Stimulated activated naive CD8-positive, alpha-beta T cell treated with anti-CD3 and anti-CD28 coated beads, Interleukin-15, amount 100 ng/mL, for 72 hours (primary cell): ENCODE measurements at places on chromosomes 2 and 18.

GRCh38 chr2:154452906-154453493, 245.5 kb upstream of the KCNJ3 start:
- no peak for DNase-seq

DNA sequence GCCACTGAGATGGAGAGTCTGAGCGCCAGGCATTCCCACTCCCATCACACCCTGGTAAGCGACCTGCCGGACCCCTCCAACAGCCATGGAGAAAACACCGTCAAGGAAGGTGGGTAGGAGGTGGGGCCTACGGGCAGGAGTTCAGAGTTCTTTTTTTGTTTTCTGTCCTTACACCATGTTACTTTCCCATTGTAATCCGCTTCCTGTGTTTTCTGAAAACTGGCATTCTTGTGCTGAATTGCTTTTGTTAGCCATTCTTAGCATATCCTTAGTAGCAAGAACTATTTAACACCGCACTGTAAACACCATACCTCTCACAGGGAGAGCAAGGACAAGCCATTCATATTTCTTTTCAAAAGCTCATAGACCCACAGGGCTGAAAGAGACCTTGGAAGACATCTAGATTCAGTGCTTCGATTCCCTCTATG, 46.2 kb downstream of the UNC80 start:
- DNase-seq = no peak

- no peak for DNase-seq
Measured at GRCh38 chr2:26064846-26065245, 31.0 kb downstream of the RAB10 start.

GRCh38 chr2:234981197-234982095, 29.6 kb downstream of the SH3BP4 start:
- no peak for DNase-seq

DNA sequence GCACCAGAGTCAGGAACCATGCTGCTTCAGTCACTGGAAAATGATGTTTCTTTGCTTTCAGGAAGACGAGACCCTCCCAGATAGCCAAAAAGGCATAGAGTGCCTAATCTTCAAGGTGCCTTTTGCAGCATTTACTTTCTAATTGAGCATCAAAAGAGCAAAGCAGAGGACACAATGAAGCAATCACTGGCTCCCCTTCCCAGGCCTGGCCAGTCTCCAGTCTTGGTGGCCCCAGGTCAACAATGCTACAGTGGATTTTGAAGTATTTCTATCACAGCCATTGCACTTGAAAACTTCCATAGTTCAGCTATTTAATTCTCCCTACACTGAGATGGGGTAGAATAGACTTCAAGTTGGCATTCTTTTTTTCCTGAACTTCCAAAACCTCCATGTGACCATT, 15.4 kb downstream of the ZBTB7C start:
- DNase-seq = no peak

DNA sequence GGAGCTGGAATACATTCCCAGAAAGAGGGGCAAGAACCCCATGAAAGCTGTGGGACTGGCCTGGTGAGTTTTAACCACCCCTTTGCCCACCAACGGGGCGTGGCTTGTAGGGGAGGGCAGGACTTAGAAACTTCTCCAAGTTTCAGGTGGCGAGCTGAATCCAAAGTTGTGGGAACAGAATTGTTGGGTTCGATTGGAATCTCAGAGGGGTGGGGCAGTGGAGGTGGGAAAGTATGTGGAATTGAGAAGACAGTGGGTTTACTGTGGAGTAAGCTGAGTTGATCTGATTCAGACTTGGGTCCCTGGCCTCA, 1.1 kb downstream of the PNKD start:
- DNase-seq = no peak

DNA sequence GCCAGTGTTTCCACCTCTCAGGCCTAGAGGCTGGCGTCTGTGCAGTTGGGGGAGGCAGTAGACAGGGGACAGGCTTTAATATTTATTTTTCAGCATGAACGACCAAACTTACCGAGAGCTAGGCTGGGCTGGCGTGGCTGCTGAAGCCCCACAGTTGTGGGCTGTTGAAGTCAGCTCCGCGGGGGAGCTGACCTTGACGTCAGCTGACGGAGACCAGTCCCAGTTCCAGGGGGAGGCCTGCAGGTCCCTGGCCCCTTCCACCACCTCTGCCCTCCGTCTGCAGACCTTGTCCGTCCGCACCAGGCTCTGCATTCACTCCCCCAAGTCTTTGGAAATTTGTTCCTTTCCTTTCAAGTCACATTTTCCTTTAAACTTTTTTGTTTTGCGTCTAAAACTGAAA, 33.4 kb upstream of the TUBA3E start:
- no peak for DNase-seq

DNA sequence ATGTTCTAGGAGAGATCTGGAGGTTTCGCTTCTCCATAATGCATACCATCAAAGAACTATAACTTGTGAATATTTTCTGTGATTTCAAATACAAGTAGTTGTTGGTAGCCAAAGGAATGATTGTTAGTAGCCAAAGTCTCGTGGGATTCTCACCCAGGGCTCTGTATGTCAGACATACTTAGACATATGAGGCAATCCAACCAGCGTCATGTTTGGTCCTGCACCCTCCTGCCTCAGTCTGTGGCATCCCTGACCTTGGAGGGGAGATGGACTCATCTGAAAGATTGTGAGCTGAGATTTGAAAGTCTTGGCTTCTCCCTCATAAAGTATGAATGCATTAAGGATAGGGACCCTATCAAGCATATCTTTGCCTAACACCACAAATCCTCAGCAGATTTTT, 81.2 kb downstream of the CTIF start:
- no peak for DNase-seq

DNA sequence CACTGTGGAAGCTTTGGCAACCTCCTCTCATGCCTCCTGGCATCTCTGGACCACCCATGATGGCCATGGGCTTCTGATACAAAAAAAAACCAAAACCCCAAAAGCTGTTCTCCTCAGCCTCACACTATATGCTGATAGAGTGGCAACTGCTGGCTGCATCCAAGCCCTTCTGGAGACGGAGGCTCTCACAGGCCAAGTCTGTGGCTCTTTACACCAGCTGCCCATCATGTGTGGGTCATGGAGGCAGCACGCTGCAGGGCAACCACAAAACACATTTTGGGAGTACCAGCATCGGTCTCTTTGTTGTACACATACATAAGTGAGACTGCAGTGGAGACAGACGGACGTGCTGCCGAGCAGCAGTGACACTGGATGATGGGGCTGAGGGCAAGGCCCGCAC, 45.3 kb downstream of the SP110 start:
- DNase-seq = no peak

DNA sequence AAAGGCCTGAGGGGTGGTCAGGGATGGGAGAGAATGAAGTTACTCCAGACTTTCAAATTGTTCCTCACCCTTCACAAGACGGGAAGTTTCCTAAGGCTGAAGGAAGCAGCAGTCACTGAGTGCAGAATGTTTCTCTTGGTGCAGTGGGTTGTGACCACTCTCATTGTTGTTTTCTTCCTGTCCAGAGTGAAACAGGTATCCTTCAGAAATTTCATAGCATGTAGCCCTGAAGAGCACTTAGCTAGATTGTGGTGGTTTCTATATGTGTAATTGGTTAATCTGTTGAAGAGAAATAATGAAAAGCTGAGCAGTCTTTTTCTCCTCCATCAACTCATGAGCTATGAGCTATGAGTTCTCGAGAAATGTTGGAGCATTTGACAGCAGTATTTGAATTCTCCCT, 96.8 kb downstream of the GPD2 start:
- DNase-seq = no peak

DNA sequence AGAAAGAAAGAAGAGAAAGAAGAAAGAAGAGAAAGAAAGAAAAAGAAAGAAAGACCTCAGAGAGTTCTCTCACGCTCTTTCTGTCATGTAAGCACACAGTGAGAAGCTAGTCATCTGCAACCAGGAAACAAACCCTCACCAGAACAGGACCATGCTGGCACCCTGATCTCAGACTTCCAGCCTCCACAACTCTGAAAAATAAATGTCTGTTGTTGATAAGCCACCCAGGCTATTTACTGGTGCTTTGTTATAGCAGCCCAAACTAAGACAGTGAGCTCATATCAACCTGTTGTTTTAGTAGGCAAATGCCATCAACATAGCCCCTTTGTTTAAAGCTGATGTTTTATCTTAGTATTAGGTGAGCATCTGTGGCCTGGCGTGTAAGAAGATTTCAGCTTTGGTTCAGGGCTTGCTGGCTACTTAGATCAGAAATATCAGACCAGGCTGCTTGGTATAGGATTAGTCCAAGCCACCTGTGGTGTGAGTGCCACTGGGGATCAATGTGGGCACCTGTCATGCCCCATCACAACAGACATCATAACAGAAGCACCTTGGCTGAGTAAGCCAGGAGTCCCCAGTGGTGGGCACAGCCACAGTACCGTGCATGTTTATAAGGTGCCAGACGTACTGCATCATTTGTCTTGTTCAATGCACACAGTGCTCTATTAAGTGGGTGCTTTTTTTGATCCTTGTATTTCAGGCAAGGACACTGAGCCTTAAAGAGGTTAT, 94.4 kb downstream of the LBH start:
- no peak for DNase-seq

- peak; percentile 22 for DNase-seq
Measured at GRCh38 chr2:8515864-8516533, 165.9 kb upstream of the ID2 start.

DNA sequence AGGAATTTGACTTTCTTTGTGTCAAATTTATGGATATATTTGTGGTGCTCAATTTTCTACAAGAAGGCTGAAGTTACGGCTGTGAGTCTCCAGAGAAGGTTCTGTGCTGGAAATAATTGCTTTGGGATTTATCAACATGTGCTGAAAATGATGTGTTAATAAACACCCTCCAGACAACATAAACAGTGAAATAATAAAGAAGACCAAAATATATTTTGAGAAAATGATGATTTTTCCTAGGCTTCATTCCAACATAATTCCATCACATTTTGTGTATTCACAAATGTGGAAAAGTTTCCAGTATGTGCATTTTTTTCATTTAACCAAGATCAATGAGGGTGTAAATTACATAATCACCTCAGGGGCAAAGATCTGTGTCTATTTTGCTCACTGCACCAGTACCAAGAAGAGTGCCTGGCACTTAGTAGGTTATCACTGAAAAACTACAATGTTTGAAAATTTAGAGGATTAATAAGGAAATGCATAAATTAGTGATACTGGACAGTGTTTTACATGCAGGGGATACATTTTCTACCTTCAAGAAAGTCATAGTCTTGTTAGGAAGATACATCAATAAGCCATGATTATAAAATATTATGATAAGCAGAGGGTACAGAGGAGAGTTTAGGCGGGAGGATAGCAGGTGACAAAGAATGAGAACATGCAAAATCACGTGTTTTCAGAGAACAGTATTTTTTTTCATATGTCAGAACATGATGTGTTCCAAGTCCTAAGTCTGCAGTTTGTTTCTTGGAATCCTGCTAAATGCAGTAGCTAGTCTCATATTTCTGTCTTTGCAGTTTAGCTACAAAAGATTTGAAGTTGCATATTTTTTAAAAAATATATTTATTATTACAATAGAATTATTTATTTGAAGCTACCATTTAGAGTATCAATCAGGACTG, 127.6 kb upstream of the DLGAP1 start:
- no peak for DNase-seq

DNA sequence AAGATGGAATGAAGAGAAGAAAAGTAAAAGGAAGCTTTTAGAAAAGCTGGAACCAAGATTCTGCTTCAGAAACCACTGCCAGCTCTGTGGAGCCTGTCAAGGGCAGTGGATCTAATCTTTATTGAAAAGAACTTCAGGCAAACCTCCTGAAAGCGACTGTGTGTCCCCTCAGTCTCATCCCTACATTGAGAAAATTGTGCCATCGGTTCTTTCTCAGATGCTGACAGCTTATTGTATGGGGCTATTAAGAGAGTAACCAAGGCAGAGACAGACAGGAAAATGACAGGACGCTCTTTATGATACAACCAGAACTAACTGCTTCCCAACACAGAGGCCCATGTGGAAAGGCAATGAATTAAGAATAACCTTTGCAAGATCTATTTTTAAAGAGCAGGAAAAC, 763.2 kb upstream of the CHAC2 start:
- no peak for DNase-seq

DNA sequence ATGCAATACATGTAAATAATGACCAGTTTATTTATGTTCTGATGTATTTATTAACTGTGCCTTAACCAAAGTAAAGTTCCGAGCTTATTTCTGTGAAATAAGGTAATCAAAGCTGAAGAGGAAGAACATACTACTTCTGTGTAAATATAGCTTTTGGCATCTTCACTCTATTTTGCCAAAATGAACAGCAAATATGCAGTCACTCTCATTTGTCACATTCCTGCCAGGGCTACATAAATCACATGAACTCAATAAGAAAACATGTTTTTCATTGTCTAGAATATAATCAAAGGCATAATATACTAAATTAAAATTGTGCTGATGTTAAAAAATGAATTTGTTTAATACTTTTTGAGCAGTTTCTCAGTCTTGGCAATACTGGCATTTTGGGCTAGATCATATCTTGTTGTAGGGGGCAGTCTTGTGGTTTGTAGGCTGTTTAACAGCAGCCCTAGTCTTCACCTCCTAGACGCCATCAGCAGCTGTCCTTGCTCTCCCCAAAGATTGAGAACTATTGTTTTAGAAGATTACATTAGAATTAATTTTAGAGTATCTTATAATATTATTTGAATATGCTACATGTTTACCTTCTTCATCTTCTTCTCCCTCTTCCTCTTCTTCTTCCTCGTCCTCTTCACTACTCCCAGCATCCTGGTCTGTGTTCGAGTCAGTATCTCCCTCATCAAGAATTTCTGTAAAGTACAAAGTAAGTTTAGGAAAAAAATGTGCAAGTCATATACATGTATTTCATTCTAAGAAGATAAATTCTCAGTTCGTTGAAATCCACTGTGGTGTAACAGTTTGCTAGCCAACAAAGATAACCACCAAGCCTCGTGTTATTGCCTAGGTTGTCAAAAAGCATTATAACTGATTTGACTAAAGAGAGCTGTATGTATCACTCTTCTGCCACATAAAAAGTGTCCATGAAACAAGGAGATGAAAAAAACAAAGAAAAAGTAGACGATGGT, 41.5 kb downstream of the CWC22 start:
- no peak for DNase-seq

DNA sequence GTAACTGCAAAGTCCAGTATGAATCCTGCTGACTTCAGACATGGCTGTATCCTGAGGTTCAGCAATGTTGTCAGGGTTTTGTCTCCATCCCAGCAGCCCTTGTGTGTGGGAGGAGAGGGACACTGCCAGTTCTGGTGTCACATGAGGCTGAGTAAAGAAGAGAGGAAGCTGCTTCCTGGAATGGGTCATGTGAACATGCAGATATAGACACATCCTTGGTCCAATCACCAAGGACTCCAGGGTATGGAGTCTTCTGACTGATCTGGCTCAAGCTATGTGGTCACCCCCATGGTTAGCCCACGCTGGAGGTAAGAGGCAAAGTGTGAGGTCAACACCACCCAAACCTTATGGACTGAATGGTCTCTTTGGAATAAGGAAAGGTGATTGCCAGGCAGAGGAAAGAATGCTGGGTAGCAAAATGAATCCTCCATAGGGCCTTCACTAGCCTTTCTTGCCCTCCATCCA, 134.4 kb upstream of the SLC1A4 start:
- DNase-seq = no peak

DNA sequence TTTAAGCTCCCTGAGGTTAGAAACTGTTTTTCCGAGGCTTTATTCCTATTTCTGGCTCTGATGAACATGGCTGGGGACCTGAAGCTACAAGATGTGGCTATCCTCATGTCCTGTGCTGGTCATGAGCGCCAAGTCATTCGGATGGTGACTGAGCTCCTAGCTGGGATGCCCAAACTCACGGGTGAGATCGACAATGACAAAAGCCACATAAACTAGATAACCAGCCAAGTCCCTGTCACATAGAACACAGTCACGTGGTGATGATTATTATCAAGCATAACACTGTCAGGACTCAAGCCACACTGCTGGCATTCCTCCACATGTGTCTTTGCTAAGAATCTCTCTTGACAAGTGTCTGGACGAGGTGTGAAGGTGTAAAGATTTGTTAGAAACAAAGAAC, 274.9 kb downstream of the CLIP4 start:
- no peak for DNase-seq
